ENCODE measurements at places on chromosomes 2 and 18. TPM values are rescaled to one million over a fixed set of nuclear protein-coding genes. Genes with fewer than 3 reads are reported as not detected.

The TRABD2A gene
- total RNA-seq: 8.9 TPM

The IL36RN gene
- total RNA-seq: not detected

The TUBA3D gene
- total RNA-seq: not detected

The SLC38A11 gene
- not detected for total RNA-seq

The AGXT gene
- not detected for total RNA-seq

The CD302 gene
- 2.5 TPM for total RNA-seq

The CYB5A gene
- total RNA-seq: 164 TPM

The FHOD3 gene
- total RNA-seq: 7.0 TPM

The UGT1A5 gene
- not detected for total RNA-seq

The SDC1 gene
- total RNA-seq: 9.6 TPM

Data from smooth muscle cell of the coronary artery (primary cell).